Right kidney (tissue), 9 donors: ENCODE measurements at places on chromosomes 11 and 22.

- peak; percentile 47 for DNase-seq
Measured at GRCh38 chr11:72781063-72781312, 12.9 kb downstream of the STARD10 start.

- DNase-seq: no peak
Measured at GRCh38 chr11:14390669-14391068, 31.7 kb upstream of the RRAS2 start.

DNA sequence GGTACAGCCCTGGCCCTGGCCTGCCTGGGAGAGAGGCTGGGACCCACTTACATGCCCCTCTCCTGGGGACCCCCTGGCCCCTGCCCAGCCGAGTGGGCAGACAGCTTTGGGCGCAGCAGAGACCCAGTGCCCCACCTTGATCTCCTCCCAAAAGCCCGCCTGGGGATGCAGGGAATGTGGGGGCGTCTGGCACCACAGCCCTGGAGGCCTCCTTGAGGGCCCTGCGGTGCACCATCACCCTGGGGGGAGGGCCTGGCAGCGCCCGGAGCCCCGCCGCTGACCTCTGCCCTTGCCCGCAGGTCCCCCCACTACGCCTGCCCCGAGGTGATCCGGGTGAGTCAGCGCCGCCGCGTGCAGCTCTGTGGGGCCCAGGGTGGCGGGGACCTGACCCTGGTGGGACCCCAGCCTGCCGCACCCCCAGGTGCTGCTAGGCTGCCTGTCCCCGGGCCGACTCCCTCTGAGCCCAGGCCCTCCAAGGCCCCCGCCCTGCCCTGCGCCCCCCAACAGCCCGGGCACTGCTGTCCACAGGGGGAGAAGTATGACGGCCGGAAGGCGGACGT is 43.7 kb downstream of the MOB2 start:
- no peak for DNase-seq

GRCh38 chr11:122758974-122759373 is 79.3 kb upstream of the CRTAM start:
- no peak for DNase-seq

DNA sequence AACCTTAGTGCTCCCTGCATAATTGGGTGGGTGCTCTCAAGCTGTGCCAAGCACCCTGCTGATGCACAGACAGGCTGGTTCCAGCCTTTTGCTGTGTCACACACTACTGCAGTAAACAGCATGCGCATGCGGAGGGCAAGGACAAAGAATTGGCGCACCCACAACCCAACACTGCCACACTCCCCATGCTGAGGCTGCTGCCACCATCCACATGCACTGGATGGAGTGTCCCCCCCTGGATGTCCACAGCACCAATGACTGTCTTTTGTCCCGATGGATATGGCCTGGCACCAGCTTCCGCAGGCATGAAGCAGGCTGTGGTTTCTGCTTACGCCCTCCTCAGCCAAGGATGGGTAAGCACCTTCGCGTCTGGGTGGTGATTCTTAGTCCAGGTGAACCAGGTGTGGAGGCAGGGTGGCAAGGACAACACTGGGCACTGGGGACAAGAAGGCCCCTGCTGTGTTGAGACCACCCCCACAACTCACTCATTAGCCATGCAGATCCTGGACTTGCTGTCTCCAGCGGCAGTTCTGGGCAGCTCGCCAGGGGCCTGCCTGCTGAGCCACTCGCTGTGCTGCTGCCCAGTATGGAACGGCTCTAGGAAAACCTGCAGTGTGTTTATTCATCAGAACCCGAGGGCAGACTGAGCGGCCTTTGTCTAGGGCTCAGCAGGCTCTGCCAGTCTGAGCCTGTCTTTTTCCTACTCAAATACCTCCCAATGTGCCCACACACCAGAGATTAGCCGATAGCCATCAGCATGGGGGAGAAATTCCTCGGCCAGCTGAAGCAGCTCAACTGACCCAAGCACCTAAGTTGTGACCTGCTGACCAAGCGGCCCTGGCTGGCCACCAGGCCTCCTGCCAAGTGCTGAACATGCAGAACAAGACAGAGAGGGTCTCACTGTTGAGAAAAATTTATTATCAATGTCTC is 8.2 kb upstream of the NAP1L4 start:
- peak; percentile 31 for DNase-seq

DNA sequence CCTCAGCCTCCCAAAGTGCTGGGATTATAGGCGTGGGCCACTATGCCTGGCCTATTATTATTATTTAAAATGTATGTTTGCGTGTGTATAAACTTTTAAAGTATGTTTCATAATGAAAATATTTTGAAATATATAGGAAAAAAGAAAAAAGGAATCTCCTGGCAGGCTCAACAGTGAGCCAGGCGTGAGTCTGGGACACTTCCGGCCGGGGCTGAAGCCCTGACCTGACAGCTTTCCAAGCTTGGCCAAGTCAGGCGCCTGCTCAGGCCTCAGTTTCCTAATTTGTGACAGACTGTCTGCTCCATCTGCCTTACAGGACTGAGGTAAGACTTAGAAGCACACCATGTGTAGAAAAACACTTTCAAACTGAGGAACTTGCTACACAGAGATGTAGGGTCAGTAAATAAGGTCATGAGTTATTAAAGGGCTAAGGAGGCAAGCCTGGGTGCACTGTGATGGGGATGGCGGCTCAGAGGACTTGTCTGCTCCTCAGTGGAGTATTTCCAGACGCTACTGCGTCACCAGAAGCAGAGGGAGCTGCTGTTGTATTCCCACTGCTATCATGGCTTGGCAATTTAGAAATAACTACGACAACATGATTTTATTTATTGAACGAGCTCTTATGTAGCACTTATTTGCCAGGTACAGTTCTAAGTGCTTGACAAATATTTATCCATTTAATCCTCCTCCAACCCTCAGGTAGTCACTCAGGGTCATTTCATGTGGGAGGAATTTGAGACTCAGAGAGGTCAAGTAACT is 100.1 kb downstream of the PRR5L start:
- no peak for DNase-seq

DNA sequence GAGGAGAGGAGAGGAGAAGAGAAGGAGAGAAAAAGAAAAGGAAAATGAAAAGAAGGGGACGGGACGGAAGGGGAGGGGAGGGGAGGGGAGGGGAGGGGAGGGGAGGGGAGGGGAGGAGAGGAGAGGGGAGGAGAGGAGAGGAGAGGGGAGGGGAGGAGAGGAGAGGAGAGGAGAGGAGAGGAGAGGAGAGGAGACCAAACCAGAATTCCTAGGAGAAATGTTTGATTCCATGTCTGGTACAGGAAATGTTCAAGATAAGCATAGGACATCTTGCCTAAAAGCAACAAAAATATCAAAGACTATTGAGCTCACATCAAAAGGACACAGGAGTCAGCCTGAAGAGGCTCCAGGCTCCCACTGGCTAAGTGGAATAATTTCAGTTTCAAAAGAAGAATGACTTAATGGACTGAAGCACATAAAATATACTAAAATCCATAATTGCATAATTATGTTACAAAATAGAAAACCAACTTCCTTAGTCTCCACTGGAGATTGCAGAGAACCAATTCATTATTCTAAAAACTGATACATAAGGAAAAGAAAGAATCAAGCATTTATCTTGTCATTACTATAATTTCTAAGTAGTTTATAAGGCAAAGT is 101.1 kb upstream of the APOA1 start:
- no peak for DNase-seq

GRCh38 chr22:50739279-50739691 is 1.3 kb downstream of the ACR start:
- DNase-seq: no peak

GRCh38 chr11:68575025-68575665 is 109.2 kb upstream of the GAL start:
- no peak for DNase-seq

DNA sequence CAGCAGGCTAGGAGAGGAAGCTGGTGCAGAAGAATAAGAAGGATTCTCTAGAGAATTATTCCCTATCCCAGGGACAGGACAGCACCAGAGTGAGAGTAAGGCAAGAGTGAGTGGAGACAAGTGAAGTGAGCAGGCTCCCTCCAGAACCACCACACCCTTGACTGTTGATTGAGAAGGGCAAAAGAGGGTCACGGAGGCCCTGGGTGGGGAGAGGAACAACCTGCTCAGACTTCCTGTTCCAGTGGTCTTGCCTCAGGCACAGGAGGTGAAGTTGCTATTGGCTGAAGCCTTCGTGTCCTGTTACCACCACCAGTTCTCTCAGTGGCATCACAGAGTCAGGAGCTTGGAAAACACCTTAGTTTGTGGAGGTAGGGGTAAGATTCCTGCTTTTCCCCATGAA is 51.7 kb upstream of the CCDC89 start:
- DNase-seq: no peak

- no peak for DNase-seq
Measured at GRCh38 chr11:122038543-122038942, 77.5 kb downstream of the BLID start.

DNA sequence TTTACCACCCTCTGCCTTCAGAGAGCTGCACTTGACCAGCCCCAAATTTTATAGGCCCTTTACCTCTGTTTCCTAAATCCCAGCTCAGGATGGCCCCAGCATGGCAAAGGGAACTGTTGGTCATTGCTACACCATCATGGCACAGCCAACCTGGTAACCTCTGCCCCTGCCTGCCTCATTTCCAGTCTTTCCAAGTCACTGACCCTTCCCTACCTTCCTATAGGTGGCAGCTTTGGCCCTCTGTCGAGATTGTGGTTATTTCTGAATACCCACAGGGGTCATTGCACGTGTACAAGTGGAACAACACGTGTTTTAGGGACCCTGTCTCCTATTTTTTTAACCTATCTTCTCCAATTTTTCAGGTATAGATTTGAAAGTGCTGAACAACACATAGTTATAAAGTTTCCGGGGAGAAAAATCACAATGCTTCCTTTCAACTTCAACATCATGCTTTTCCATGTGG is 2.8 kb downstream of the GALNT18 start:
- DNase-seq: no peak

GRCh38 chr22:34395370-34395769 is 475.1 kb upstream of the LARGE1 start:
- no peak for DNase-seq

DNA sequence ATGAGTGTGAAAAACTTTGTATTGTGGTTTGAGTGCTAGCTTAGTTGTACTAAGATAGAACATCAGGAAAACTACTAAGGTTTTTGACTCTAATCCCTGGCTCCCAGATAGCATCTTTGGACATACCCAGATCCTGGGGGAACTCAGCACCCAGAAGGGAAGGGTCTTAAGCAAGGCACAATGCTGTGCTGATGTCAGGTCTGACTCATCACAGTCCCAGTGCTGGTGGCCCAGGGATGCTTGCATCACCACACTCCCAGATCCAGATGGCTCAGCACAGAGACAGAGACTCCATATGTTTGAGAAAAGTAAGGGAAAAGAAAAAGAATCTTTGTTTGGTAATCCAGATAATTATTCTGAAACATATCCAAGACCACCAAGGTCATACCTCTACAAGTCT is 18.3 kb upstream of the OR56A3 start:
- DNase-seq: no peak

GRCh38 chr22:41987276-41987675 is 11.3 kb upstream of the WBP2NL start:
- no peak for DNase-seq

GRCh38 chr11:90213322-90213721 is 9.5 kb downstream of the CHORDC1 start:
- DNase-seq: no peak

DNA sequence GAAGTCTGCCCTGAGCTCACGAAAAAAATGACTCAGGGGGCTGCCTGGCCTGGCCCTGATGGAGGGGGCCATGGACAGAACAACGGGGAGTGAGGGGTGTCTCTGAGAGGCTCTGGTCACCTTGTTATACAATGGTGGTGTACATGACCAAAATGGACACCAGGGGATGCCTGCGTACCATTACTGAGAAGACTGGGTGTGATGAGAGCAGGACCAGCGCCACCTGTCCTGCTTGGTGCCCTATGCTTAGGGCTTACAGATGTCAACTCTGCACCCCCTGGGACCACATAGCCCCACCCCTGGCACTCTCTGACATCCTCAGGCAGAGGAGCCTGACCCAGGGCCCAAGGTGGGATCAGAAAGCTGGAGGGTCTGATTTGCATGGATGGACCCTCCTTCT is 104.8 kb downstream of the ZNF280B start:
- DNase-seq: no peak
